BE2C (cell line): ENCODE measurements at places on chromosomes 7 and 10.

GRCh38 chr10:75186310-75186709, 24.3 kb upstream of the VDAC2 start:
- DNase-seq: no peak

GRCh38 chr7:74325210-74325565, 36.0 kb downstream of the CLIP2 start:
- no peak for DNase-seq

GRCh38 chr7:133290041-133290440, 37.2 kb downstream of the EXOC4 start:
- no peak for DNase-seq

GRCh38 chr10:30435073-30435422, 1.1 kb downstream of the MAP3K8 start:
- no peak for DNase-seq

- no peak for DNase-seq
Measured at GRCh38 chr7:155217634-155218033, 80.0 kb upstream of the INSIG1 start.

- DNase-seq: no peak
Measured at GRCh38 chr7:32515890-32516550, 20.7 kb downstream of the AVL9 start.

GRCh38 chr10:14397066-14397465, 66.3 kb upstream of the FRMD4A start:
- DNase-seq: no peak

- peak; percentile 46 for DNase-seq
Measured at GRCh38 chr7:131067220-131067619, 260.5 kb upstream of the MKLN1 start.

- no peak for DNase-seq
Measured at GRCh38 chr10:132669208-132669861, 116.6 kb downstream of the NKX6-2 start.

DNA sequence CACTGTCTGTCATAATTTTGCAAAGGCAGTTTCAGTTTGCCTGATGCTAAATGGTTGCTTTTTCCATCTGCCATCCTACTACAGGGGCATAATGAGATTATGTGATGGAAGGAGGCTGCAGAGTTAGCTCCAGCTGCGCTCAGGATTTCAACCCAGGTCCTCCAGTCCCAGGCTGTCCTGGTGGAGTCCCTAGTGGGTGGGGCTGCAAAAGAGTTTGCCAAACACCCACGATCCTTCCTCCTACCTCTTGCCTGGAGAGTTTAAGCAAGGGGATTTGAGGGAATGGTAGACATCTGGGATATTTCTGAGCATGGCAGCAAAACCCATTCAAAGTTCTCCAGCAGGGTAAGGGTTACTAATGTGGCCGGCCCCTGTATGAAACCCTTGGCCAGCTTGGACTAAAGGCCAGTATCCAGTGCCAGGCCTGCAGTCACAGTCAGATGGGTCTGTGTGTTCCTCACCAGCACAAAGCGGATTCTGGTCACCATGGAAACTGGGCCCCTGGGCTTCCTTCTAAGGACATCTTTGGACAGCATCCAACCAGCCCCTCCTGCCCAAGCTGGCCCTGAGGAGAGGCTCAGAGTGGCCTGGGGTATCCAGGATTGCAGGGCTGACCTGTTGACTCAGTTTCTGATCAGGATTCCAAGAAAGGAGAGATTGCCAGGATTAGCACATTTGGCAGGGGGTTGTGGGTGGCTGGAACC, 42.7 kb upstream of the CHST3 start:
- peak; percentile 89 for DNase-seq

GRCh38 chr7:114413761-114414155, 857 bp upstream of the FOXP2 start:
- no peak for DNase-seq

- no peak for DNase-seq
Measured at GRCh38 chr10:77144656-77145055, 493.0 kb downstream of the KCNMA1 start.

GRCh38 chr7:77265666-77266065, 66.0 kb upstream of the FGL2 start:
- DNase-seq: no peak

DNA sequence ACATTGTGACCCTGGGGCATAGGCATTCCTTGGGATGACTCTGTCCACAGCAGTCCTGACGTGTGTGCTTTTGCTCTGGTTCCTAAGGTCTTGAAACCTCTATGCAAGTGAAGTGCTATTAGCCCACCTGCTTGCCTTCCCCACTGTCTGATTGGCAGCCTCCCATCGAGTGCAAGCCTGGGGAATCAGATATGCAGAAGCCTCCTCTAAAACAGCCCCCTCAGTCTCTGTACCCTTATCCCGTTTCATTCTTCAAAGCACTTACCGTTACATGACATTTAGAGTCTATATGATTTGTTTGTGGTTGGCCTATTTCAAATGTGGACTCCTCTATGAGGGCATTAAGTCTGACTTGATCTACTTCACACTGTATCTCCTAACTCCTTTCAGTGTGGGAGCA, 4.3 kb downstream of the KIAA1217 start:
- DNase-seq: no peak

DNA sequence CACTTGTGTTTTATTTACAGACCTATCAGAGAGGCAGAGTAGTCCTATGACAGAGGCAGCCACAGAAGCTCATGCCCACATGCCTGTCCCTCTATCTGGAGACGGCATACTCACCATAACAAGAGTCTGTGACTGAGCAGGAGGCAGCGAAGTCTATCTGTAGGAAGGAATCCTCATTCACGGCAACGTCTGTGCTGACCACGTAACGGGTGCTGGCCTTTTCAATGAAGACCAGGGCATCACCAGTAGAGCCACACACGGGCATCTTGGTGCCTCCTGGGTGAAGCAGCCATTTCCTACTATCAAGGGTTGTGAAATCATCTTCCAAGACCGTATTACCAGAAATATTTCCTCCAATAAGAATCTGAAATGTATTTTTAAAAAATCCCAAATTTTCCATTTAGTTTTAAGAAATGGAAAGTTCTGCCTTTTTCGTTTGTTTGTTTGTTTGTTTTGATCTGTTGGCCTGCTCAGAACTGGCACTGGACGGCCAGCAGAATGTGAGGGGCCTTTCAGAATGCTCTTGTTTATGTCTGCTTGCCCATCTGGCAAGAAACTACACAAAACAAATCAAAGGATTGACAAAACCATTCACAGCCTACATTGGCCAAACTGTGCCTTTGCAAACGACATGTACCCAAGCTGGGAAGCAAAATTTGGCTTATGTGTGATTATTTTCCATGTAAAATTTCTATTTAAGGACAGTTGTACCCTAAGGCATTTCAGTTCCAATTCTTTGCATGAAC, 93.1 kb upstream of the SLC26A5 start:
- no peak for DNase-seq

- no peak for DNase-seq
Measured at GRCh38 chr10:128167926-128168520, 41.8 kb upstream of the MKI67 start.

- DNase-seq: no peak
Measured at GRCh38 chr7:130845581-130846085, 111.6 kb upstream of the KLF14 start.

DNA sequence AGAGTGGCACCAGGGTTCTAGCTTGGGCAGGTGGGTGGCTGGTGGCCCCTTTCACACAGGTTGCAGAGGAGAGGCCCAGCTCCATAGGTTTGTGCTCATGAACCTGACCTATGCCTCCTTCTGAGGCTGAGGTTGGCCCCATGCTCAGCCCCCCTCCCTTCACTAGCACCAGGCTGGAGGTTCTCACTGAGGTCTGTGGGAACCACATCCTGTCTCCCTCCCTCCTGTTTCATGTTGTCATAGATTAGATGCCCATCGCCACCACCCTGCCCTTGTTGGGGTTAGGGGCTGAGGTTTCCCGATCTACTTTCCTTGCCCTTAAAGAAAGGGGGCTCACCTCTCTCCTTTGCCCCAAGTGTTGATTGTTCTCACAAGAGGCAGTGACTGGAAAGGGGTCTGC, 14.7 kb downstream of the NEUROG3 start:
- no peak for DNase-seq

GRCh38 chr10:74151879-74152722, 1.1 kb downstream of the ADK start:
- DNase-seq: no peak

DNA sequence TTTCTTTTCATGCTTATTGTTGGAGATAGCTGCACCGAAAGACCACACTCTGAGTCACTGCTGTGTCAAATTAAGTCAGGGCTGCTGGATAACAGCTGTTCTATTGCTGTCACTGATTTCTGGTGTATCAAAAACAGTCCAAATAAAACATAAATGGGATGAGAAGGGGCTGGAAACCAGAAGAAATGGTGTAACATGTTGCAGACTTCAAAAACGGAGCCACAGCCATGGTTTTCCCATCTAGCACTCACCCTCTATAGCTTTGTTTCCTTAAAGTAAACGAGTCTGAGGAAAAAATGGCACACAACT, 103.3 kb upstream of the DIP2C start:
- DNase-seq: no peak

GRCh38 chr7:22672846-22673680, 53.9 kb upstream of the IL6 start:
- no peak for DNase-seq

DNA sequence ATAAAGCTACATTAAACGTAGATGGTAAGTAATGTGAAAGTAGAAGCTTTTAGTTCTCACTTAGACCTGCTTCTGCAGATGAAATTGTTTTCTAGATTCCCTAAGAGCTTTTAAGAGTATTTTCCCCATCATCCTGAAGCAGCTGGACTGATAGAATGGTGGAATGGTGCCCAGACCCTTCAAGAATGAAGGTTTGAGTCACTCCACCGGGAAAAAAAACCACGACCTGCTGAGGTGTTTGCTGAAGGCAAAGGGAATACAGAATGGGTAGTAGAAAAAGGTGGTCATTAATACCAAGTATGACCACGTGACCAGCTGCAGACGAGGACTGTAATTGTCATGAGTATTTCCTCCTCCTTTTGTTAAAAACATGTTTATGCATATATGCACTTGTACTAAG, 79.2 kb upstream of the PTPRZ1 start:
- no peak for DNase-seq

DNA sequence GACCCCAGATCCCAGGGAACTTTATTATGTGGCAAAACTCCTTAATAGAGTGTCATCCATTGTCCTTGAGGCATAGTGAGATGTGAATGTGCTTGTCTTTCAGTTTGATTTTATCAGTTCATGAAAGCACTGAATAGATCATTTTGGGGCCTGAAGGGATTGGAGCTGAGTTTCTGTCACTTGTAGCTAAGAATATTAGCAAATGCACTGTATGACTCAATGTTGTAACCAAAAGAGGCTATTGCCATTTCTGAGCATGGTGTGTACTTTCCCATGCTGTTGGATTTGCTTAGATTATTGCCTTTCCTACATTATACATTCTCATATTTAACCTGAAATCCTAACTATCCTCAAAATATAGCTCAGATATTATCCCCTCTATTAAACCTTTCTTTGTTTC, 130.4 kb downstream of the PRKG1 start:
- no peak for DNase-seq

DNA sequence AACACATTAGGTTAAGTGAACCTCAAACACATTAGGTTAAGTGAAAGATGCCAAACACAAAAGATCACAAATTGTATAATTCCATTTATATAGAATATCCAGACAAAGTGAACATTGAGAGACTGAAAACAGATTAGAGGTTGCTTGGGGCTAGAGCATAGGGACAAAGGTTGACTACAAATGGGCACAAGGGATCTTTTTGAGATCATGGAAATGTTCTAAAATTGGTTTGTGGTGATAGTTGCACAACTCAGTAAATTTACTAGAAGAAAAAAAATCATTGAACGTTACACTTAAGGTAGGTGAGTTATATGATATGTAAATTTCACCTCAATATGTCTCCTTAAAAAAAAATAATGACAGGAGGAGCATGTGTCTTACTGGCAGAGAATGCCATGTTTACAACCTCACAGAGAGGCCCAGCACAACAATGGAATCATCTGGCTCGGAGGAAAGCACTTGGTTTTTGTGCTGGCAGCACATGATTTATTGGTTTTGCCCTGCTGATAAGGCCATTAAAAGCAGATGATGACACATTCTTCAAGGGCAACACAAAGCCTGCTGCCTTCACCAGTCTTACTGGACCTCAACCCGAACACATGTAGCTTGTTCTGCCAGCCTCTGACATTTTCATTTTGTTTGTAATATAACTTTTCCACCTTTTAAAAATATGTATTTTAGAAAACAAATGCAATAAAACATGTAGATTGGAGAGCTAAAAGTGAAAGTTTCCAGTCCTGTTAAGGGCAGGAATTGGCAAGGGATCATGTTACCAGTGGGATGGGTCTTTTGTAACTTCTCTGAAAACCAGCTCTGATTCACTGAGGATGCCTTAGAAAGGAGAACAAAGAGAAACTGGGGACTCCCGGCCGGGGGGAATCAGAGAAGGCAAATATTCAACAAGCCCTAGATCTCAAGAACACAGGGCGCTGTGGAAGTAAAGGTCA, 11.9 kb upstream of the LMOD2 start:
- peak; percentile 79 for DNase-seq
